Stimulated activated CD4-positive, alpha-beta T cell treated with anti-CD3 and anti-CD28 coated beads, TNF-alpha, amount 100 ng/mL, for 4 hours (primary cell): ENCODE measurements at places on chromosomes 5 and 9.

DNA sequence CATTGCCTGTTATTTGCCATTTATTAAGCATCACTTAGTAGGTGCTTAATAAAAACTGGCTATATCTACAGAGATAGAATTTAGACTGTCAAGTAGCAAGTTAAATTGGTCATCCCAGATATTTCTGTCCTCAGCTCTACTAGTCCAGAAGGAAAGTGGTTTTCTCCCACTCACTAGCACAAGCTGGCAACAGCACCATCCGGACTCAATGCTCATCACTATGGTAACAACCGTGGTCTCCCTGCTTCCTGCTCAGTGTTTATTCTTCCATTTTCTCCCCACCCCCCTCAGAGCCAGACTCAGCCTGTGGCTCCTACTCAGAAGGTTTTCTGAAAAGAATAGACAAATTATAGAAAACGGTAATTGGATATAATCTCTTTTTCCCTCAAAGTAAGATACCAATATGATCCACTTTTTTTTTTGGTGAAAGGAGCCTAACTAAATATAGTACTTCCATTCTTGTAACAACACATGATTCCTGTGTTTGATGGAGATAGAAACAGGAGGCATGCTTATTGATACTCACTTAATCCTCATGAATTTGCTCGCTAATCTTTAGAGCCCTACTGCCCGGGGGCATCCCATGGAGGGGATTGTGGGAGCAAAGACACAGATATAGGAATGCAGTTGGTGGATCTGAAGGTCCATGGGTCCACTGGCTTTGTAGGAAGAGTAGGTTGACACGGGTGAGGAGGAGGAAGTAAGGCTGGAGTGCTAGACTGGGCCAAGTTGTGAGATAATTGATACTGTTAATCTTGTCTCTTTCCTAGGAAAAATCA lies 191.4 kb downstream of the MAN2A1 start:
- no peak for DNase-seq

DNA sequence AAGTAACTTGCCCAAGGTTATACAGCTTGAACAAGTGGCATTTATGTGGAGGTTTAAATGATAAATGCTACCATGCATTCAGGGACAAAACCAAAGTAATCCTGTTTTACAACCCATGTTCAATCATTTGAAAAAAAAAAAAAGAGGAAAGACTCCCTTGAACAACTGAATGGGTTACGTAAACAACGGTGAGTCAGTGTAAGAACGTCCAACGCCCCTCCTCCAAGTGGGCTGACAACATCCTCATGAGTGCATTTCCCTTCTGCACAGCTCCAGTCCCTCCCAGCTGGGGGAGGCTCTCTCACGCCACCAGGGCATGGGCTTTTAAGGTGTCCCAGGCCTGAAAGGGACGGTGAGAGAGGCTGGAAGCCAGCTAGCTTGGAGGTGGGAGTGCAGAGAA lies 90.0 kb downstream of the PRRT1B start:
- peak; percentile 32 for DNase-seq

- DNase-seq: no peak
Measured at GRCh38 chr9:975740-976257, 656 bp upstream of the DMRT3 start.

DNA sequence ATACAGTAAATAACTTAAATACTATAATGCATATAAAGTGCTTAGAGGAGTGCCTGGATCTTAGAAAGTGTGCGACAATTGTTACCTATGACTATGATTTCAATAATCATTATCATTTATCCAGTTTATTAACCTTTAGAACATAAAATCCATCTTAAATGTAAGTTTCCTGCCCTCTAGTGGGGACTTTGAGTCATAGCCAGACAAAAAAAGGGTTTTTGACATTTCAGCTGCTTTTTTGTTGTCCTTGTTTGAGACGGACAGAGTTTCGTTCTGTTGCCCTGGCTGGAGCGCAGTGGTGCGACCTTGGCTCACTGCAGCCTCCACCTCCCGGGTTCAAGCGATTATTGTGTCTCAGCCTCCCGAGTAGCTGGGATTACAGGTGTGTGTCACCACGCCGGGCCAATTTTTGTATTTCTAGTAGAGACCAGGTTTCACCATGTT lies 9.7 kb upstream of the C9orf152 start:
- no peak for DNase-seq

DNA sequence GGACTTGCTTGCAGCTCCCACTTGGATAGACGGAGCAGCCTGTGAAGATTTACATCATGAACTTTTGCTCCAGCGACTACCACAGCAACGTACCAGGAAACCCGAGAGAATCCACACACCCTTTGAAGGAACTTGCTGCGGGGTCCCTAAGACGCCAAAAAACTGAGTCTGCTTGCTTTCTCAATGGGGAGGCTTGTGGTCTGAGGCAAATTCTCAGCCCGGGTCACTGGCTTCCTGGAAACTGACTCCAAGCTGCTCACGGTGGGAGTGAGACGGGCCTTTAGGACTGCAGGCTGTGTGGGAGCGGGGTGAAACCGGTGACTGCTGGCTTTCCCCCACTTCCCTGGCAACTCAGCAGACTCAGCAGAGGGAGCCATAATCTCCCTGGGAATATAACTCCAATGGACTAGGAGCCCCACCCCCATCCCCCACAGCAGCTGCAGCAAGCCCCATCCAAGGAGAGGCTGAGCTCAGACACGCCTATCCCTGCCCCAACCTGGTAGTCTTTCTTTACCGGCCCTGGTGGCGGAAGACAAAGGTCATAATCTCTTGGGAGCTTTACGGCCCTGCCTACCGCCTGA lies 466.0 kb downstream of the CAAP1 start:
- DNase-seq: no peak

- DNase-seq: no peak
Measured at GRCh38 chr5:132253452-132254320, 3.8 kb upstream of the PDLIM4 start.
